ENCODE measurements at places on chromosomes 3 and 15. TPM values are rescaled to one million over a fixed set of nuclear protein-coding genes. Genes with fewer than 3 reads are reported as not detected.

Gene TCAIM
- 23.6 TPM for polyA plus RNA-seq

Gene LRTM1
- not detected for polyA plus RNA-seq

Gene CCRL2
- polyA plus RNA-seq, result 0.16 TPM

Gene SAMMSON
- polyA plus RNA-seq, result not detected

Gene CCR1
- not detected for polyA plus RNA-seq

Gene SPG21
- polyA plus RNA-seq, result 85.7 TPM

Gene CKMT1B
- not detected for polyA plus RNA-seq
